ENCODE measurements at places on chromosomes 5 and 9. TPM values are rescaled to one million over a fixed set of nuclear protein-coding genes. Genes with fewer than 3 reads are reported as not detected.

ZNF366 gene
- total RNA-seq, result 1.7 TPM

PCDHB15 gene
- total RNA-seq, result 0.38 TPM

- no peak for DNase-seq
These were observed 38.7 kb upstream of the PRLR start for GRCh38 chr5:35269006-35269405.

- peak; percentile 56 for DNase-seq
These were observed 557 bp upstream of the PHF2 start for GRCh38 chr9:93575796-93576257.

GRCh38 chr5:167261309-167262100, 1029.9 kb upstream of the WWC1 start:
- DNase-seq, result no peak

DNA sequence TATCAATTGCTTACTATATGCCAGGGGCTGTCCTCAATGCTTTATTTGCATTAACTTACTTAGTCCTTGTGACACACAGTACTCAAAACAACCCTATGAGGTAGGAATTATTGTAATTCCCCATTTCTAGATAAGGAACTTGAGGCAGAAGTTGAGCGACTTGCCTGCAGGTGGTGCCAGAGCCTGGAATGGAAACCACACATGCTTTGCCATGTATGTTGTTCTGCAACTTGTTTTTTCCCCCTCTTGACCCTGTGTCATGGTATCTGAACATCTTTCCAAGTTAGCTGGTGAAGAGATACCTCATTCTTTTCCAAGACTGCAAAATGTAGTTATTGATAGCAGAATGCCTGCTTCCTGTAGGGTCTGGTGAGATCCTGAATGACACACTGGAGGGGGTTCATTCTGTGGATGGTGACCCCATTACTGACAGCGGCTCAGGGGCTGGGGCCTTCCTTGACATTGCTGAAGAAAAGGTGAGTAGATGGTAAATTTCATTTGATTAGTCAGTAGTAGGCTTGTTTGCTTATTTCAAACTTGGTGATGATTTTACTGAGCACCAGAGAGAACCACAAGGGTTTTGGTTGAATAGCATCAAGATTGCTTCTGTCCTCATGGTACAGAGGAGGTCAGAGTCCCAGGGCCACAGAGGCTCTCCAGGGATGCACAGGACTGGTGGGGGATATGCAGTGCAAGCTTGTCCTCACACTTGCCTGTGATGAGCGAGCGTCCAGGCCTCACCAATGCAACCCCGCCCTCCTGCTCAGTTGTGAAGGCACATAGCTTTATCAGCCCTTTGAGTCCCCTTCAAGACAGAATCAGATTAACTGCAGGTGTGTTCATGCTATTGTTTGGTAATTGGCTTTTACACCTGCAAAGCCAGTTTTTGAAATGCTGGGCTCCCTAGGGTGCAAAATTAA, 57.0 kb downstream of the COL15A1 start:
- DNase-seq, result peak; percentile 44

PCDHB2 gene
- total RNA-seq, result 0.08 TPM

- DNase-seq, result peak; percentile 61
These were observed 483 bp downstream of the G3BP1 start for GRCh38 chr5:151772029-151772845.

- DNase-seq, result no peak
These were observed 228.9 kb downstream of the FGF10 start for GRCh38 chr5:44160369-44160768.

DNA sequence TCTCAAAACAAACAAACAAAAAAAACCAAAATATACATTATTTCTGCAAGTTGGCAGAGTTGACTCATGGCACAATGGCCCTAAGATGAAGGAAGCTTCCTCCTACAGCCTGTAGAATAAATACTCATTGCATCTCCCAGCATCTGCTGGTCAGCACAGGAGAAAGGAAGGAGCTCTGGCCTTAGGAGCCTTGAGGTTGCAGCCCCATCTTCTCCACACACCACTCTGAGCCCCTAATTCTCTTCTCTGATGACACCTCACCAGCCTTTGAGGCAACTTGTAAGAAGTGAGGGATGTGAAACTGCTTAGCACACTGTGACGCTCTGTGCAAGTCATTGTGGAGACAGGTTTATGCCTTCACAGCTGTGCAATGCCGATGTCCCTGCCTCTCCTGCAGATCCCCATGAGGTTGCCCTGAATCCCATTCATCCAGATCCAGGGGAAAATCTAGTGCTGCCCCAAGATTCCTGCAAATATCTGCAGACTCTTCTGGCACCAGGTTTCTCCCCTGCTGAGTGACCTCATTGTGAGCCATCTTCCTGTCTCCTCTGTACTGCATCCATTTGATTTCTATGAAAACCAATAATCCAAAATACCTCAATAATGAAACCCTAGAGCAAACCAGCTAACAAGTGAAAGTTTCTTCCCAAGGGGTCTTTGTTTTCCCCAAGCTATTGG, 65.3 kb upstream of the TGFBR1 start:
- no peak for DNase-seq

GPR151 gene
- not detected for total RNA-seq

ALDH1A1 gene
- total RNA-seq, result 527 TPM

SLC34A3 gene
- not detected for total RNA-seq

FRMD3 gene
- total RNA-seq, result 0.53 TPM

TAF11L5 gene
- not detected for total RNA-seq

ANXA2R gene
- total RNA-seq, result 0.35 TPM

CMYA5 gene
- total RNA-seq, result 1.3 TPM

- DNase-seq, result no peak
These were observed 45.9 kb downstream of the TEK start for GRCh38 chr9:27154908-27155307.

DNA sequence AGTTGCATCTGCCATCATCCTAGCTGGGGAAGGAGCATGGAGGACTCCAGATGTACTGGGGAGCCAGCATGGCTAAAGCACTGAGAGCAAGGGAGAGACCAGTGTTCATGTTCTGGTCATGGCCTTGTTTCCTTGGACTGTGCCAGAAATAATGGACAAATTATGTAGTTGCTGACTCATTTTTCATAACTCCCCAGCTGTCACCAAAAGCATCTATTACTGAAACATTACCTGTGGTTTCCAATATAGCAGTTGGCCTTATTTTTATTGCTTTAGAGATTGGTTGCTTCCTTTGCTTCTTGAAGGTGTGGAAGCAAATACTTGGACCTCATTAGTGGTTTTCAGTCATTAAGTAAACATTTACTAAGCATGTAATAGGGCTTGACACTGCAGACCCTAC, 11.3 kb downstream of the RALGPS1 start:
- no peak for DNase-seq

ADAMTS12 gene
- total RNA-seq, result 1.9 TPM

DNA sequence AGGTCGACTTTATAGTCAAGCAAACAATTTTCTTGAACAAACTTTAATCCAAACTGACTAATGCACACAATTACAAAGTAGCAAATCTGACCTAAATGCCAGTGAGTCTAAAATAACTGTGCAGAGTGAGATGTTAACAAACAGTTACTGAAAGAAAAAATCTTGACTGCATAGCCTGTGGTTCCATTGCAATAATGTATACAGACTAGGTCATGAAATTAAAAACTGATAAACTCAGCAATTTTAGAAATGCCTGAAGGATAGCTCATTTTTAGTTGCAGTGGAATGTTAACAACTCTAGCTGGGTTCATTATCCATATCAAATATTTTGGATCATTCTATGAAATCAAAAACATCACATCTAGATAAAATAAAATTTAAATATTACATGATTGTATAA, 73.4 kb upstream of the CDH12 start:
- no peak for DNase-seq

DNA sequence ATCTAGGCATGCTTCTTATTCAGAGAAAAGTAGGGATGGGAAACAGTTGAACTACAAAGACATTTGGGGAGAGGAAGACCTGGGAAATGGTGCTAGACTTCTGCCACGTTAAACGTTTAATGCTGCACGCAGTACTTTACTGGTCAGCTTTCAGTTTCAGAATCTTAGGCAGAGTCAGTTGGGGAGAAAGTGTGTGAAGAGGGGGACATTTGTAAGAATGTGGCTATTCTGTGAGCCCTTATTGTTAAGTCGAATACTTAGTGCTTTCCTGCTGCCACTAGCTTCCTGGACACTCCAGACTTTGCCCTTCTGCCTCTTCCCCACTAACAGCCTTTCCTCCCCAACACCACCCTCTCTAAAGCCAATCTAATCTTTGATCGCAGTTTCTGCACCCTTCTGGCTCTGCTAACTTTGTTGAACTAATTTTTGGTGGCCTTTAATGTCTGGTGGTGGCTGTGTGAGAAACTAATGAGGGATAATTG, 6.1 kb downstream of the CYSTM1 start:
- DNase-seq, result no peak

FOXD4L4 gene
- total RNA-seq, result 0.15 TPM

CNTFR gene
- 13.0 TPM for total RNA-seq

GRCh38 chr5:146703899-146704298, 174.7 kb downstream of the PPP2R2B start:
- no peak for DNase-seq

BAAT gene
- 459 TPM for total RNA-seq

CCNI2 gene
- not detected for total RNA-seq

RGS7BP gene
- 0.48 TPM for total RNA-seq
